NCI-H446 treated with DMSO at 0.1 percent for 48 hours (cell line): ENCODE measurements at places on chromosomes 2 and 18.

DNA sequence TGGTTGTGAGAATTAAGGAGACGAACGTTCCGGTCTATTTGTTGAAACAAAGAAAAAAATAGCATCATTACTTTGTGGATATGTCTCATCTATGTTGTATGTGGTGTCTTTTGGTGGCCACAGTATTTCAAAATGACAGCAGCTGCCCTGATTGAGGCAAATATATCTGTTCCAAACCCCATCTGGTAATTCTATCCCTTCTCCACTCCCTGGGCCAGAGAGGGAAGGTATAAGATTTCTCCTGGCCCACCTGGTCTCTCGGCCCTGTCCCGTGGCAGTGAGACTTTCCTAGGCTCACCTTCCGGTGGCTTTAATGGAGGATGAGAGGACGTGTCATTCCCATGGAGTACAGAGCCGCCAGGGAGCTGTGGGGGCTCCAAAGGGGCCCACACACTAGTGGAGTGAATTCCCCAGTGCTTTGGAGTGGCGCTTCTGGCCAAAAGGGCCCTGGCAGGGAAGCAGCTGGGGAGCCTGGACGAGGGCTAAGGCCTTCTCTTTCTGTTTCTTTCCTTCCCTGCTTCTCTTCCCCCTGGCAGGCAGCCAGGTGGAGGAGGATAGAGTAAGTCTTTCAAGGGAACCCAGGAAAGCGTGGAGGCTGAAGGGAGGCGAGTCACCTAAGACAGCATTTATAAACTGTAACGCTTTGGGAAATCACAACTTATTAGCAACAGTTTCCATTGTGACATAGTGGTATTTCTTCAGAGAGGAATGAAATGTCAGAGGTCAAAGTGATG, 5.6 kb downstream of the FOSL2 start:
- no peak for DNase-seq

DNA sequence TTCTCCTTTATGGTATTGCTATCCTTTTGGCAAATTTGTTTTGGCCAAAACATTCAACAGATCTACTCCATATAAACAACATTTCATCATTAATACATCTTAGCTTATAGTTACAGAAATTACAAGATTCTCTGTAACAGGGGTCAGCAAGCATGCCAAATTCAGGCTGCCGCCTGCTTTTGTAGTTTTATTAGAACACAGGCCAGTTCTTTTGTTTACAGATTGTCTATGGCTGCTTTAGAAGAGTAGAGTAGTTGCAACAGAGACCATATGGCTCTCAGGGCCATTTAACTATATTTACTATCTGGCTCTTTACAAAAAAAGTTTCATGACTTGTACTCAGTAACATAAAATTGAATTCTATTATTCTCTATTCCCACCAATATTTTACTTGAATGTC, 53.9 kb downstream of the LNPK start:
- DNase-seq: no peak

DNA sequence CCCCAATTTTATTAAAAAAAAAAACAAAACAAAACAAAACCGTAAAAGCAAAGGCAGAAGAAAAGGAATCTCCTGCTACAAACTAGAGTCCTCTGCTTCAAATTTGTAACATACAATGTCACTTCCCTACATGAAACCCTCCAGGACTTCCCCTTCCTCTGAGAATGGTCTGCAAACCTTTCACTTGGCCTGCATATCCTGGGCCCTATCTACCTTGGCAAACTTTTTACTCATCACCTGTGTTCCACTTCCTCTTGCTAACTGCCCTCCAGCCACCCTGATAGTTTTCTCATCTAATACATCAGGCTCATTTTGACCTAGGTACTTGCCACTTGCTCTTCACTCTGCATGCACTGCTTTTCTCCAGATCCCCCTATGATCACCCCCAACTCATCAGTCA, 255.5 kb downstream of the ETAA1 start:
- DNase-seq: no peak

GRCh38 chr18:49561289-49562193, at the start of gene LIPG:
TSS of gene LIPG (plus strand) at chr18:49562057. CDS start at chr18:49562309, 252 bp downstream.
- peak; percentile 33 for DNase-seq

- DNase-seq: no peak
Measured at GRCh38 chr18:74226156-74226555, 65.6 kb downstream of the CYB5A start.
